ENCODE measurements at places on chromosomes 5 and 9.

DNA sequence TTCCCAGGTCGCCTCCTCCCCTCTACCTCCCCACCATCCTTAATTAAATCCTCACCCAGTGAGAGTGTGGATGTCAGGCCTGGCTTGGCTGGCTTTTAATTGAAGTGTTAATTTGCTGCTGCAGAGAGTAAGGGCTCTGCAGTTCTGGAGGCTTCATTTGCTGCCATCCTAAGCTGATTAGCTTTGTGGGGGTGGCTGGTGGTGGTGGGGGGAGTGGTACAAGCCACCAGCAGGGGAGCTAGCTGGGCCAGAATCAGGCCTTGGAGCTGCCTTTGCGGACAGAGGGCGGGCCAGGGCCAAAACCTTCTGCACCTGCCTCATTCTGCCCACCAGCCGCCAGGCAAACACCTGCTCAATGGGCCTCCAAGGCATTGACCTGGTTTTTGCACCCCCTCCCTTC is 26.8 kb upstream of the TIFAB start:
- DNase-seq = no peak

DNA sequence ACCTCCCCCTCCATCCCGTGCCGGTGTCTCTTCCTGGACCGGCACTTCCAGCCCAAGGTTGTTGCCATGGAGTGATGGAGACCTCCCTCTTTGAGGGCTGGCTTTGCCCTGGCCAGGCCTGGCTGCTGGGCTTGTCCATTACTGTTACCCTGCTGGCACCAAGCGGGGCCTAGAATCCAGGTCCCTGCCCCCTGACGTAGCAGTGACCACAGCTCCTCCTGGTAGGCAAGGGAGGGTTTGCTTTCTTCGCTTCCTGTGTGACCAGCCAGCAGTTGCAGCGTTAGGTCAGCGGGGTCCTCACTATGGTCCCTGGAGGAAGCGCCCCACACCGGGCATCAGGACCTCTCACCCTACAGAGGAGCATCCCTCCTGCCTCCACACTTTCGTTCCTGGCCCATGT is 146.7 kb upstream of the COL5A1 start:
- DNase-seq = no peak

- DNase-seq = no peak
These were observed 41.7 kb downstream of the SMIM15 start for GRCh38 chr5:61120534-61120933.

DNA sequence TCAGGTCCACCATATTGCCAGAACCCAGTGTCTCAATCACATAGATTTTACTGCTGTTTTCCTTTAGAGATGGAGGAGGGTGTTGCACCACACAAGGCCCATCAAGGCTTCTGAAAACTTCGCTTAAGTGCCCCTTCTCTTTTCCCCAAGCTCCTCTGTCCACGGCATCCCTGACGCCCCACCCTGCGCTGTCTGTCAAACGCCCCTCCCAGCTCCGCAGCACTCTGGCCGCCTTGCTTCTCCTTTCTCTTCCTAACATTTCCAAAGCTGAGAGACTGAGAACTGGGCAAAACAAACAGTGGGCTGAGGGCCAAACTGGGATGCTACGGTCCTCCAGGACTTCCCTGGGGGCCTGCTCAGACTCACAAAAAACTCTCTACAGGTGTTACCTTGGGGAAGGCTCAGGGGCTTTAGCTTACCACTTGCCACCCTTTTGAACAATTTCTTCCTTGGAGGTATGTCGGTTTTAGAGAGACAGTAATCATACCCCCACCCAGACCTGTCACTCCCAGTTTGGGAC is 28.3 kb upstream of the ERGIC1 start:
- DNase-seq = no peak

DNA sequence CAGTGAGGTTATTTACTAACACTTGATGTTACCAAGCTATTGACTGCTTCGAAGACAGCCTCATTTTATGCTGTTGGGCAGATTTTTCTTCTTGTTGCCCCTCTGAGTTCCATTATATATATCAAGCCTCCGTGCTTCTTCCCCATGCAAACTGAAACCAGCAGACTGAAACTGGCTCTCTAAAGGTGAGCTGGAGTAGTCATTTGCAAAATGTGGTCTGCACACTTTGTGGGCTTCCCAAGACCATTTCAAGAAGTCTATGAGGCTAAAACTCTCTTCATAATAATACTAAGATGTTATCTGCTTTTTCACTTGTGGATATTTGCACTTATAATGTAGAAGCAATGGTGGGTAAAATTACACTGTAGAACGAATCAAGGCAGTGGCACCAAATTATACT is 13.9 kb downstream of the SLC36A1 start:
- no peak for DNase-seq

GRCh38 chr5:64811050-64811640 is 42.4 kb downstream of the CWC27 start:
- DNase-seq = no peak

- DNase-seq = no peak
These were observed 101.2 kb downstream of the DNAH5 start for GRCh38 chr5:13843175-13843846.

DNA sequence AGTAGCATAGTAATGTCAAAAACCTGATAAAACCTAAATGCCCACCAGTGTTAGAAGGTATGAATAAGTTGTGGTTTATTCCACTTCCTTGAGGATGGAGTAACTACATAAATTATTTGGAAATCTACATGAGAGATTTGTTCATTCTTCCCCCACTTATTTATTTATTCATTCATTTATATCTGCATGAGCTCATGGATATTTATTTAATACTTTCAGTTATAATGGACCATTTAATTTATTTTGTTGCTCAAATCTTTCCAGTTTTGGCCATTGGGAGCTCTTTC is 223.8 kb upstream of the S1PR3 start:
- no peak for DNase-seq

GRCh38 chr5:6360323-6361072 is 17.8 kb downstream of the MED10 start:
- DNase-seq = no peak

- DNase-seq = no peak
These were observed 61.9 kb upstream of the IL7R start for GRCh38 chr5:35794684-35795375.

DNA sequence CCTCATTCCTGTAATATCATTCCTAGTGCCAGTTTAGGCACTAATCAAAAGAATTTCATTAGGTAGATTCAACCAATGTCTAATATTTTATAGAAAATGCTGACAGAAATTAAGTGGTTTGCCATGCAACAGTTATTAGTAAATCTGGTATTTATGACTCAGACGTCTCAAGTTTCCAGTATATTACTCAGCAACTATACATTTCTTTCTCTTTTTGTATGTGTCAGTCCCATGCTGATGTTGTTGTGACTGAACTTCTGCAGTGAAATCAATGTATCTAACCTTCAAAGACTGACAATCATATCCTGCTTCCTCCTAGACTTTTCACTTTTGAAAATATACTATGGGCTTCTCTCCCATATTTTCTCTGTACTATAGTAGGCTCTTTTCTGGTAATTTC is 822.5 kb downstream of the NR2F1-AS1 start:
- DNase-seq = no peak

DNA sequence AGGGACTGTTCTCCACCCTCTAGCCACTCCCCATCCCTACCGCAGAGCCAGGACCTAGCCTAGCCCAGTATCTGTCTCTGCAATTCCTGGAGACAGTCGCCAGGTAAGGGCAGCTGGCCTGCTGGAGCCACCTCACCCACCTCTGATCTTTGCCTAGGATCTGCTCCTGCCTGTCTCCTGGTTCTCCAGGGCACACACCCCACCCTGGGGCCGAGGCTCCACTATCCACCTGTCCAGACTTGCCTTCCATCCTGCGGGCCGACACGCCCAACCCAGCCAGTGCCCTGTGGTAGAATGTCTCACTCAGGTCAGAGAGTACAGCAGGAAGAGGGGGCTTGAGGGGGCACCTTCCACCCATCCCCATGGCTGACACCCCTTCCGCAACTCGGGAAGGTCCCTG is 15.7 kb upstream of the AQP7 start:
- no peak for DNase-seq

DNA sequence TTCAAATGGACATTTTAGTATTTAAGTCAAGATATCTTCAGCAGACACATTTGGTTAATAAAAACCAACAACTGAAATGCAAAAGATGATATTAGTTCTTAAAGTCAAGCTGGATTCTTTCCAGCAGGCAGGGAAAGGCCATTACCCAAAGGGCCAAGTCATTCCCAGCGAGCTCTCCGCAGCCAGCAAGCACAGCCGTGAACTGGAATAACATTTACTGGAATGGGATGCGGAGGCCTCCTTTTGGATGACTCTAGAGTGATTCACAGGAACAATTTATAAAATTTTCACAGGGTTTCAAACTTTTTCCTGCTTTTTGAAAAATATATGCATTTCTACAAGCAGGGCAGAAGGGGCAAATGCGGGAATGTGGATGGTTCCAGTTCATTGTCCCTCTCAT is 76.6 kb upstream of the DAB2 start:
- DNase-seq = no peak

- DNase-seq = no peak
These were observed 447.8 kb downstream of the PLK2 start for GRCh38 chr5:58012102-58012501.

DNA sequence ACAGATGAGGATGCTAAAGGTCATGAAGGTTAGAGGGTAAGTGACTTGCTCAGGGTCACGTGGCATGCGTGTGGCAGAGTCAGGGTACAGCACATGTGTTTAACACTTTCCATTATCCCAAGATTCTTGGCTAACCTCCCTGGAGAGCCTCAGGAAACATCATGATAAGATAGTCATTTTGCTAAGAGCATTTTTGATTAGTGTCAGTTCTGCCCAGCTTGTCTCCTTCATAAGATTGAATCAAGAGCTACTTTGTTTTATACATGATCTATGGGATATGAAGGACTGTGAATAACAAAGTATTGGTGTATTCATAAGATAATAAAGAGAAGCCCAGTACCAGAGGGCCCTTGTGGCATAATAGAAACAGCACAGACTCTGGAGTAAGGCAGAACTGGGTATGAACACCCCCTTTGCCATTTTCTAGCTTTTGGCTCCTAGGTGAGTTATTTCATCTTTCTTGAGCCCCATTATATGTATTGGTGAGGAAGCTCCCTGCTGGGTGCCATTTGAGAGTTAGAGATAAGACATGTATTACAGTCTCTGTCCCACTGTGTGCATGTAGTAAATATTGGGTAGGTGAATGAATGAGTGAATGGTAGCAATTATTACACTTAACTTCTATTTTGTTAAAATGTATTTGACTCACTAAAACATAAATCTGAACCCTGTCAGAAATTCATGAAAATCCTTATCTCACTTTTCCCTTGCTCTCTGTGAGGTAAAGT is 16.1 kb downstream of the PTPDC1 start:
- no peak for DNase-seq

GRCh38 chr5:178465228-178465860 is 124.8 kb downstream of the COL23A1 start:
- no peak for DNase-seq

DNA sequence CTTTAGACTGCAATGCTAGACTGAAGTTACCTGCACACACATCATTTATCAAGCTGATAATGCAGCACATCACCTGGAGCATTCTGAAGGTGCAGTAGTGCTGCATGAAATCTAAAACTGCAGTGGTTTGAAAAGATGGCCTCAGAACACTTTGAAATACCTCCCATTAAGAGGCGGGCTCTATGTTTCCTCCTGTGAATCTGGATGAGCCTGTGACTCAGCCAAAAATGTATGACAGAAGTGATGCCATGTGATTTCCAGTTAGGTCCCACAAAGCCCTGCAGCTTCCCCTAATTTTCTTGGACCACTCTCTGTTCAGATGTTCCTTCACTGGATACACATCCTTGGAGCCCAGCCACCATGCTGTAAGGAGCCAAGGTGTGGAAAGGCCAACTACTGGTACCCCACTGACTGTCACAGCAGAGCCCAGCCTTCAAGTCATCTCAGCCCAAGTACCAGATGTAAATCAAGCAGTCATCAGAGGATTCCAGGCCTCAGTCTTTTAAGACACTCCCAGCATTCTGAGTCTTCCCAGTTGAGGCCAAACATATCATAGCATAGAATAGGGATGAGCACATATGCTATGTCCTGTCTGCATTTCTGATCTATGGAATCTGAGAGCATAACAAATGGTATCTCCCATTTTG is 27.2 kb upstream of the DEPDC1B start:
- DNase-seq = no peak

GRCh38 chr5:173326501-173326960 is 1.7 kb downstream of the STC2 start:
- no peak for DNase-seq

DNA sequence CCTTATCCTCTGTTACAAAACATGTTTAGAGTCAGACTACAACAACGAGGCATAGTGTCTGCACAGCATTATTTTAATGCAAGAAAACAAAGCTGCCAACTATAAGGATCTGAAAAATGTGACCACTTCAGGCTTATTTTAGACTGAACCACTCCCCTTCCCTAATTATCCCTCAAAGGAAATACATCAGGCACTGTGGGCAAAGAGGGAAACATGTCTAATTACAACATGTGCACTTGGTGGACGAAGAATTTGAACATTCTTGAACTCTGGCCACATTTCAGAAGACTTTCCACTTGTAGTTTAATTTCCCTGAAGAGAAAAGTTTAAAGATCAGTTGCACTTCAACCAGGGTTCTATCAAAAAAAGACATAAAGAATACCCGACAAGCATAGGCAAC is 3.8 kb downstream of the MTMR12 start:
- DNase-seq = no peak

DNA sequence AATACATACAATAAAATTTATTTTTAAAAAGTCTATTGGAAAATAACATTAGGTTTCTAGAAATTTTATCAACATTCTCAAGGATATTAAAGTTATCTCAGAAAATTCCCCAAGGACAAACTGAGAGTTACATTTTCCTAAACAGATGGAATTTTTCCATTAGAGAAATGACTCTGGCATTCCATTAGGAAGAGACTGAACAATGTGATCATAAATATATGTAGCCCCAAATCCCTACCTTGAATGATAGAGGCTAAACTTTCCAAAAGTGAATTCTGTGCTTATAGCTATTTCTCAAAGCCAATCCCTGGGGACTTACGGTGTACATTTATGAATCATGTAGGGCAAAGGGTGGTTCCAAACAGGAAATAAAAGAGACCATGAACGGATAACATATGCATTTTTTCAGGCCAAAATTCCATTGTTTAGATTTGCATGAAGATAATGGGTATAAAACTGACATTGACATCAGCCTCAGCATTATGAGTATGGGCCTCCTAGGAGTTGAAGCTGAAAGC is 1181.0 kb upstream of the DMAC1 start:
- DNase-seq = no peak

- no peak for DNase-seq
These were observed 21.3 kb downstream of the CCDC69 start for GRCh38 chr5:151202381-151203139.

GRCh38 chr9:136307215-136307750 is 3.4 kb upstream of the CCDC187 start:
- no peak for DNase-seq

GRCh38 chr5:5592541-5592940 is 170.1 kb downstream of the ICE1 start:
- DNase-seq = no peak

DNA sequence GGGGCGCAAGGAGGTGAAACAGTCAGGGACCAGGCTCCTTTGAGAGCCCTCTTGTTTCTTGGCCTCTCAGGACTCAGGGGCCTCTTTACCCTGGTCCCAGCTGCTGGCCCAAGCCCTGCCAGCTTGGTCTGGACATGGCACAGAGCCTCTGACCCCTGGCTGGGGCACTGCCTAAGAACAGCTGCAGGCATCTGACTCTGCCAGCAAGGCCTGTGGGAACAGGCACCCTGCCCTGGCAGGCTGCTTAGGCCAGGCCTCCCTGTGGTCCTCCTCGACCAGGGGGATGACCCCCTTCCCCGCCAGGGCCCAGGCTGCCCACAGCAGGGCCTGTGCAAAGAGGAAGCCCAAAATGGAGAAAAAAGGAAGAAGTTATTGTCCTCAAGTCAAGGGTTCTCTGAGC is 25.5 kb downstream of the OLFML2A start:
- DNase-seq = no peak
